Endodermal cell (in vitro differentiated cells): ENCODE measurements at places on chromosomes 2 and 18. TPM values are rescaled to one million over a fixed set of nuclear protein-coding genes. Genes with fewer than 3 reads are reported as not detected.

- H3K36me3 ChIP-seq = no peaks in the 10 kb centered on the region
- peaks cover 8% of the 10 kb centered on the region for H3K4me1 ChIP-seq
- H3K4me3 ChIP-seq = no peak overlapping the region
Observed at GRCh38 chr2:235142601-235143000, 190.8 kb downstream of the SH3BP4 start.

Gene ITPRIPL1
- 7.7 and 8.0 TPM in 2 replicates for total RNA-seq

Gene UGT1A9
- not detected in 3 replicates for total RNA-seq

Gene CEP192
- 35.6 TPM in 2 replicates for total RNA-seq

- H3K4me1 ChIP-seq = no peaks in the 10 kb centered on the region
- no peak overlapping the region for H3K4me3 ChIP-seq
- H3K27ac ChIP-seq = no peak overlapping the region
- DNase-seq = peak; percentile 95
- H3K36me3 ChIP-seq = no peaks in the 10 kb centered on the region
Observed at GRCh38 chr2:72137498-72138010, 10.1 kb downstream of the CYP26B1 start.

GRCh38 chr18:8783335-8783993 lies 78.1 kb downstream of the MTCL1 start:
- H3K36me3 ChIP-seq = no peaks in the 10 kb centered on the region
- DNase-seq = no peak
- no peaks in the 10 kb centered on the region for H3K4me1 ChIP-seq
- H3K27me3 ChIP-seq = peaks cover 12% of the 10 kb centered on the region
- no peak overlapping the region for H3K27ac ChIP-seq

Gene SERPINB11
- not detected in 2 replicates for total RNA-seq

Gene PLGLB1
- total RNA-seq = 0.79 and 2.3 TPM in 2 replicates

DNA sequence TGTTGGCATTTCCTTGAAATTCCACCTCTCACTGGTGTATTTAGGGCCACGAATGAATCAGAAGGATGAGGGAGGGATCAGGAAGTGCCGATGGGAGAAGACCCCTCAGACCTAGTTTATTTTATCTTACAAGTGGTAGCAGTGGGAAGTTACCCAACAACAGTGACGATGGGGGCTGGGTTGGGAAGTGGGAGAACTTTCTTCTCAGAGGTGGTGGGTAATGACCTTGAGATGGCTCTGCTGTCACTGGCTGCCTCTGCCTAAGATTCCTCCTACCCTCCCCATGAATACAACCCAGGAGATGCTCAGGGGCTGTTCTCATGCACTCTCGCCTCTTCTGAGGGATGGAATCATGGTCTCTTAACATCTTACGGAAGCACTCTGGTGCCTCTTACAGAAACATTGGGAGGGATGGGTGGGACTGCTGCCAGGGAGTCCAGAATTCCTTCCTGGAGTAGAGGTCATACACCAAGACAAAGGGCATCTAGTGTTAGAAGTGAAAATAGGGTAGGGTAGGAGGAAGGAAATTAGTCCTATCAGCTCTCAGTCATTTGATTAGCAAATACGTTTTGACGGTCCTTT lies 58.5 kb upstream of the TXNDC2 start:
- H3K27ac ChIP-seq = no peak overlapping the region
- H3K4me3 ChIP-seq = no peak overlapping the region
- H3K4me1 ChIP-seq = no peaks in the 10 kb centered on the region
- no peaks in the 10 kb centered on the region for H3K36me3 ChIP-seq

Gene RPRM
- 32.6 and 34.7 TPM in 2 replicates for total RNA-seq

Gene ANKRD36B
- 30.7 and 41.8 TPM in 2 replicates for total RNA-seq
